ENCODE measurements at places on chromosomes 5 and 9.

DNA sequence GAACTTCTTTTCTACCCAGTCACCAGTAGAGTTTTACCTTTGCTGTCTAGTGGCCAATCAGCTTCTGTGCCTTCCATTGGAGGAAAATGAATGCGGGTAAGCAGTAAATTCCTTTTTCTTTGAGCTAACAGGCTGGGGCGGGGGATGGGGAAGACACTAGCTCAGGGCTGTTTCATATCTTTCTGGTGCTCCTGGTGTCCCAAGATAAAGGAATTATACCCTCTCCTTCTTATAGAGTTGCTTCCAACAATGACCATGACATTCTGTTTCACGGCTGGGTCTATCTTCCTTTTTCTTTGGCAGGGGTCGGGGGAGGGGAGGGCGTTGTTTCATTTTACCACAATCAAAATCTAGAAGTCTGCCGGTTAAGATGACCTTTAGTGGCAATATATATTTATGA lies 51.2 kb upstream of the RPS23 start:
- no peak for DNase-seq

DNA sequence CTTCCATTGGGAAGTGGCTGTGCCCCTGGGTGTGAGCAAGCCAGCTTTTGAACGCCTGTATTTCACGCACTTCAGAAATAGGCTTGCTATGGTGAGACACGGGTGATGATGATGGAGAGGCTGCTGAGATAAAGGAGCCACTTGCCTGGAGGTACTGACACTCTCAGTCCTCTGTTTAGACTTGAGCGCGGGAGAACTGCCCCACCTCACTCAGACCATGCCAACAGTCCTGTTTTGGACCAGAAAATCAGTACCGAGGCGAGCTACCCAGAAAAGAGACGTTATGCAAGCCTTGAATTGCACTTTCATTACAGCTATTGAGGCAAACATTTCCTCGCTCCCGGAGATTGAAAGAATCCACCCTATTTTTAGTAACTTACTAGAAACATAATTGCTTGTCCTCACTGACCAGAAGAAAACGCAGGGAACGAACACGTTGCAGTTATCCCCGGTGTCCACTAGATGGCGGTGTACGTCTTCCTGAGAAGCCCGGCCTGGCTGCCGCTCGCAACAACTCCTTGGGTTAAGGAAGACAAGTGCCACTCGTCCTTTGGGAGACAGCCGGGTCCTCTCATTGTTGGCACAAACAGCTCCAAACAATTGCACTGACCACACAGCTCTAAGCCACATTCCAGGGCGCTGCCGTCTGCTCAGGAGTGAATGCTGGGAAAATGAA lies 142.4 kb downstream of the PSAT1 start:
- DNase-seq: peak; percentile 91

- no peak for DNase-seq
Observed at GRCh38 chr9:18492612-18493011, 18.7 kb downstream of the ADAMTSL1 start.

GRCh38 chr9:108691614-108692013 lies 164.2 kb downstream of the ACTL7B start:
- no peak for DNase-seq

DNA sequence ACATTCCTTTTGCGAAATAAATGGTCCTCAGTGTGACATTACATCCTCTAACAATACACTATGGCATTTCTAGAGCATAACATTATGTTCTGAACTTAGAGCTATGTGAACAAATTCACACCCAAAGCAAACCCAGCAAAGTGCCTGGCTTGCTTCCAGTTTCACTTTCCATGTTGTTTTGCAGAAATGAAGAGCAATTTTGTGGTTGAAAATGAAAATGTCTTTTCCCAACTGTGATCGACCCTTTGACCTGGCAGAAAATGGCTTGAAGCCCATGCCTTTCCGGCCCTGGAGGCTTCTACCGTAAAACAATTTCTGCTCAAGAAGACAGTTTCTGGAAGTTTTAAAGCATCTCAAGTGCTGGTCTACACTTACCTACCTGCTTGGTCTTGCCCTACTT lies 344.7 kb upstream of the RGMB start:
- peak; percentile 47 for DNase-seq
